ENCODE measurements at places on chromosomes 3 and 15.

GRCh38 chr3:100709842-100710260 lies 557 bp downstream of the TFG start:
- peak; percentile 38 for DNase-seq

GRCh38 chr3:128408693-128409623 lies 57.7 kb downstream of the DNAJB8 start:
- DNase-seq = no peak

DNA sequence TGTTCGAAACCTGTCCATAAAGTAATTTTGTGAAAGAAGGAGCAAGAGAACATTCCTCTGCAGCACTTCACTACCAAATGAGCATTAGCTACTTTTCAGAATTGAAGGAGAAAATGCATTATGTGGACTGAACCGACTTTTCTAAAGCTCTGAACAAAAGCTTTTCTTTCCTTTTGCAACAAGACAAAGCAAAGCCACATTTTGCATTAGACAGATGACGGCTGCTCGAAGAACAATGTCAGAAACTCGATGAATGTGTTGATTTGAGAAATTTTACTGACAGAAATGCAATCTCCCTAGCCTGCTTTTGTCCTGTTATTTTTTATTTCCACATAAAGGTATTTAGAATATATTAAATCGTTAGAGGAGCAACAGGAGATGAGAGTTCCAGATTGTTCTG lies 44.4 kb downstream of the AGTR1 start:
- no peak for DNase-seq

DNA sequence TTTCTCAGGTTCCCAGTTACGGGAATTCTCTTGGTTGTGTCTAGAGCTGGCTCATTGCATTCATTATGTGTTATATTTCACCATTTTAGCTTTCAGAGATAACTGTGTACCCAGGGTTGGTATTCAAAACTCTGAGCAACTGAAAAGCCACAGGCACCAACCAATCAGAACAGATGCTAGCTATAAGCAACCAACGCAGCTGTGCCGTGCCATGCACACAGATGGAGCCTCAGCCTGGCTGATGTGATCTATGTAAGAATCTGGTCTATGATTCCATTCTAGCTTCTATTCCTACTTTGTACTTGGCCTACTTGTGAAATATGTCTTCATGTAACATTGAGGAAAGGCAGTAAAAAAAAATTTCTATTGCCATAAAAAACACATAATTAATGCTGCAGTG lies 95.0 kb upstream of the CCDC80 start:
- no peak for DNase-seq

DNA sequence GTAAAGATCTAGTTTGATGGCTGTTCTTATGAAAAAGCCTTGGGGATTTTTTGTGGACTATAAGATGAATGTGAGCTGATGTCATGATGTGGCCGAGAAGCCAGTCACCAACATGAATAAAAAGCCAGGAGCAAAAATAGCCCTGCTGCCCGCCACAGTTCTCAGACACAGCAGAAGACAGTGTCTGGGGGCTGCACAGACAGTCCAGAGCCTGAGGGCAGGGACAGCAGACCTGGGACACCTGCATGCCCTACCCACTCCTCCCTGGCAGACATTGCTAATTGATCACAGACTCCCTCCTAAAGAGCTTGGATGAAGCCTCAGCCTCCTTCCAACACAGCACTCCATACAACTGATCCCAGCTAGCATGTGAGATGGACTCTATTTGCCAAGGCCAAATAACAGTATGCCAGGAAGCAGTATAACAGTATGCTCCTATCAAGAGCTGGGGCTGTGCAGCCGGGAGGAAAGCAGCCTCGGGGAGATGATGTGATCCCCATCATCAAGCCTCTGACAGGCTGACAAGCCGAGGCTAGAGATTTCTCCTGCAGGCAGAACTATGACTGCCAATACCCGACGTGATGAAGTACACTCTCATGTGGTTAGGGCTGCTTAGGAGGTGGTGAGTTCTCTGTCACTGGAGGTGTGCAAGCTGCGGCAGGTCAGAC lies 105.4 kb upstream of the RPL32 start:
- DNase-seq = no peak
